ENCODE measurements at places on chromosomes 3 and 15. TPM values are rescaled to one million over a fixed set of nuclear protein-coding genes. Genes with fewer than 3 reads are reported as not detected.

Gene SKOR1
- 0.07 TPM for total RNA-seq

Gene SUMF1
- 23.5 TPM for total RNA-seq

Gene SMAD6
- total RNA-seq = 21.0 TPM

Gene MESP2
- 0.30 TPM for total RNA-seq

Gene UACA
- total RNA-seq = 39.4 TPM

Gene CHRD
- total RNA-seq = 0.39 TPM

All from A549 treated with GW870086 at 1 μM for 4 hours (cell line).